ENCODE measurements at places on chromosomes 1 and 21.

- DNase-seq: no peak
Observed at GRCh38 chr1:52947490-52947889, 20.4 kb downstream of the SCP2 start.

- no peak for DNase-seq
Observed at GRCh38 chr1:101182627-101183387, 54.0 kb upstream of the S1PR1 start.

- no peak for DNase-seq
Observed at GRCh38 chr1:93004566-93005251, 43.4 kb upstream of the DIPK1A start.

GRCh38 chr1:78355656-78356055 lies 135.1 kb upstream of the PTGFR start:
- no peak for DNase-seq

- no peak for DNase-seq
Observed at GRCh38 chr1:14740016-14740415, 141.5 kb downstream of the KAZN start.
